Fibroblast of the conjunctiva (primary cell): ENCODE measurements at places on chromosomes 2 and 18.

DNA sequence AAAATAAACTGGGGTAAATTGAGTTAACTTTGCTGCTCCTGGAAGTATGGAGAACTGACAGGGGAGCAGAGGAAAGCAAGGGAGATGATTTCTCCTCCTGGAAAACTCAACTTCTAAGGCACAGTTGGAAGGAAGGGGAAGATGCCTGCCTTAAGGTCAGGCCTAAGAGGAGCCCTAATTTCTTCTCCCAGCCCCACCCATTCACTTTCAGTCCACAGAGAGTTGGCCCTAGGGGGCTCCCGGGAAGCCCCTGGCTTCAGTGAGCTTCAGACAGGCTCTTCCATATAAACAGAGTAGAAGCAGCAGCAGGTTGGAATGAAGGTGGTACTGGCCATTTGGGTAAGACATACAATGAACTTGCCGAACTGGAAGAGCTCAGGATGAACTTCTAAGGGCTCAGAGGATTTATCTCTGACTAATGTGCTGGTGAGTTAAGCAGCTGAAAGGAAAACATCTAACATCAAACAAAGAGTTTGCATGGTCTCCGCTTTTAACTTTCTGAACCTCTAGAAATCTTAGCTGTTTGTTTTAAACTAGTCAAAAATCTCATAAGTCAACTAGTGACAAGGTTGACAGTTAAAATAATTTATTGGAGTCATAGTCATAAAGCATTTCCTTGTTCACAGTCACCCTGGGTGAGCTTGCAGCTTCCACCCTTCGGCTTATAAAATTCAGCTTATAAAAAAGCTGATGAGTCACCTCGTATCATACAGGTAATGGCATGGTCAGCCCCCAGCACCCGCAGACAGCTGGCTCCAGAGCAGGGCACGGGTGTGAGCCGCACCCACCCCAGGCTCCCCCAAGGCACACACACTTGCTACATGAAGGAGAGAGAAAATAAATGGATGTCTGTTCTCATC lies 9.8 kb downstream of the MALL start:
- no peak for DNase-seq

DNA sequence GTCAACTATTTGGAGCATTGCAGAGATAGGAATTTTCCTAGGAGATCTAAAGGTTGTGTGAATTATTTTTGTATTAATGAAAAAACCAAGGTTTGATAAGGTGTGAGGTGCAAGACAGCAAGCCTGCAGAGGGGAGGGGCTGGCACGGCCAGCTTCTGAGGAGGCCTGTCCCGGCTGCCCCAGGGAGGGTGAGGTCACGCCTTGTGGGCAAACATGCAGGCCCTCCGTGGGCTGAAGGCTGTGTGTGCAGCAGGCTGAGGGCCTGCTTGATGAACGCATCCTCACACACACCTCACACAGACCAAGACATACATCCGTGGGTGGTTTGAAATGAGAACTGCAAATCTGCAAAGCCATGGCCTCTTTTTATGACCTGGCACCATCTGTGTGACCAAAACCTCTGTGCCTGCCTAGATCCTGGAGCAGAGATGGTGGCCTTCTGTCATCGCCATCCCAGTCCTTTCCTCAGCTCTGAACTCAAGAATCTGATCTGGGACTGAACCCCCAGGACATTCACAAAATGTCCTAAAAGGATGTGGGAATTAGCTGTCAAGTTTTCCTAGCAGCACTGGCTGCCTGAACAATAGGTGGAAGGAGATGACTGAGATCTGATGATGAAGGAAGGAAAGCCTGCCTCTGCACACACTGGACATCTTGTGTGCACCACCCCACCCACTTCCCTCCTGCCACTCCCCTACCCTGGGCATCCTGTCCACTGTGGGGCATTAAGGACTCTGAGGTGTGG lies 102.4 kb upstream of the MGAT4A start:
- DNase-seq = no peak

- DNase-seq = no peak
These were observed 769.0 kb upstream of the ZEB2 start for GRCh38 chr2:145288650-145289496.

DNA sequence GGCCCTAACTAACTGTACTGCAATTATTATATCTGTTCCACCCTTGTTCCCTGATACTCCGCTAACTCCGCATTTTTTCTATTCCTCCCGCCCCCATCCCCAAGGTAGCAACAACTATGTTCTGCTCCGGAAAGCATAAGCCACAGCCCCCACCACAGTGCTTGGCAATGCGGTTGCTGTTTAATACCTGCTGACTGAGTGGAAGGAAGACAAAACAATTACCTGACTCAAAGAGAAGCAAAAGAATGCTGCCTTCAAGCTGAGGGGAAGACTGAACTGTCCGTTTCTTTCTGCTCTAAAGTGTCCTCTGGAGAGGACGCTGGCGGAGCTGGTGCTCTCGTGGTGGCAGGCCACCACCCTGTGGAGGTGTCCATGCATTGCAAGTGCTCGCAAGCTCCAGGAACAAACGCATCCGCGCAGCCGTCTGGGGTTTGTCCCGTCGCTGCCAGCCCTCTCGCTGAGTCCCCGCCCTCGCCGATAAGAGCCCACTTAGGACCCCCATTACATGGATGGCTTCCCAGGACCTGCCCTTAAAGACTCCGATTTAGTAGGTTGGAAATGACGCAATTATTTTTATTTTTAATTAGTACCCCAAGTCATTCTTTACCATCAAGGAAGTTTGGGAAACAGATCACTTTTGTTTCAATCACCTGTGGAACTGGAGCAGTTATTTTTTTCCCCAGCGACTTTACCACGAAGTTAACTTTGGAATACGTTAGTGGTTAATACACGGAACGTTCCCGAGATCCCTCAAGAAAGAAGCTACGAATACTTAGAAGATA lies 1.6 kb upstream of the MYL12A start:
- peak; percentile 84 for DNase-seq

GRCh38 chr2:23445450-23445868 lies 60.5 kb downstream of the KLHL29 start:
- DNase-seq = peak; percentile 56
